Coronary artery (tissue), 2 donors: ENCODE measurements at places on chromosomes 2 and 18.

- no peak for DNase-seq
Measured at GRCh38 chr2:72603481-72603880, 222.4 kb downstream of the EXOC6B start.

GRCh38 chr2:241815477-241816430 lies 6.8 kb downstream of the NEU4 start:
- peak; percentile 60 for DNase-seq

DNA sequence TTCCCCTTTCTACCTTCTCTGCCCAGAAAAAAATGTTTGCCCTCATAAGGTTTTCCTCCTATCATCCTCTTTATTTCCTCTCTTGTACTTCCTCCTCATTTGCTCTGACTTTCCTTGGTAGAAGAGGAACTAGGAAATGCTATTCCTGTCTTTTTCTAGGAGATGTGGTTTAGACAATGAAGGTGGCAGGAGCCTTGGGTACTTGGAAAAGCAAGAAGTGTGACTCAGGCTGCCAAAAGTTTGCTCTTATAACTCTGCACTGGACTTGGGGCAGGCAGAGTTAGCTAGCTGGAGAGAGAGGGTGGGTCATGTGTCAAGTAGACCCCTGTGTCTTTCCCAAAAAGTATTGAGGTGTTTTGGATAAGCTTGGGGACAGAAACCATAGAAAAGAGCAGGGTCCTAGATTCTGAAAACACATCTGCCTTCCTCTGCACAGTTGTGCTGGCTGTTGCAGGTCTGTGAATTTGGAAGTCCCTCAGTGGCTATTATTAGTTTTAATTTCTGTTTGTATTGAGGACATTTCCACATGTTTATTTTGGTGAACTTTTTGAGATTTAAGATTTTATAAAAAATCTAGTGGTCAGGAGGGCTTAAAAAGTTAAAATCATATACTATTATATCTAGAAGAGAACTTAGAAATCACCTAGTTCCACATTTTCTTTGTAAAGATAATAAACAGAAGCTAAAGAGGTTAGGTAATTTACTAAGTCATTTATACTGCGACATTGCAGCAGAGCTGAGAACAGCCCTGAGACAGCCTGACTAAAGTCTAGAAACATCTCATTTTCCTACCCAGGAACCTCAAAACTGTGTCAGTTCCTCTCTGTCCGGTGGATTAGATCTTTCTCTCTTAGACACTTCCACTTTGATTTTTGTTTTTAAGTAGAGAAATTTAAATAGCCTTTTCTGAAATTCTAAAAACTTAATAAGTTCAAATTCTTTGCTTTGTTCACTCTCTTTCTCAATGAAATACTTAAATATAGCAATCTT lies 16.0 kb downstream of the INSIG2 start:
- no peak for DNase-seq

DNA sequence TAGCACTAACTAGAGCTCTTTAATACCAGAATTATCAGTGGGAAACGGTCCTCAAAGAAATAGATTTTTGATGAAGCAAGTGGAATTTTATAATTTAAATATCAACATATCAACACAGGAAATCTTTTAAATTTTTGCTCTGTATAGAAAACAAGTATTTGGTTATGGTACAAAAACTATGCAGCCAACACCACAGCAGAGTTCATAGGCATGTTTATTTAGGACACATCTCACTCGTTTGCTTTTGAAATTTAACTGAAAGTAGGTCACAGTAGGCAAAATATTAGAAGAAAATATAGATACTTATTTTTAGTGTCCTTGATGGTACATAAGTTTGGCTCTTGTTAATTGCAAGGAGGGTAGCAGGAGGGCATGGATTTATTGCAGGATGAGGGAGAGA lies 34.3 kb upstream of the TANC1 start:
- DNase-seq: no peak
